ENCODE measurements at places on chromosomes 3 and 15. TPM values are rescaled to one million over a fixed set of nuclear protein-coding genes. Genes with fewer than 3 reads are reported as not detected.

- DNase-seq = no peak
Observed at GRCh38 chr3:99850608-99851007, 32.9 kb downstream of the CMSS1 start.

GOLGA8G gene
- total RNA-seq = not detected

POLQ gene
- total RNA-seq = 14.7 TPM

- DNase-seq = no peak
Observed at GRCh38 chr15:63530752-63531299, 26.4 kb downstream of the USP3 start.

GRCh38 chr3:81718311-81718710 lies 43.1 kb downstream of the GBE1 start:
- no peak for DNase-seq

- no peak for DNase-seq
Observed at GRCh38 chr3:169509359-169509758, 154.2 kb downstream of the MECOM start.

SCAANT1 gene
- total RNA-seq = not detected

- DNase-seq = no peak
Observed at GRCh38 chr3:54225841-54226528, 103.6 kb downstream of the CACNA2D3 start.

- DNase-seq = no peak
Observed at GRCh38 chr15:29911705-29912104, 89.4 kb upstream of the TJP1 start.

DISP2 gene
- 1.0 TPM for total RNA-seq

GUCA1C gene
- not detected for total RNA-seq

DNA sequence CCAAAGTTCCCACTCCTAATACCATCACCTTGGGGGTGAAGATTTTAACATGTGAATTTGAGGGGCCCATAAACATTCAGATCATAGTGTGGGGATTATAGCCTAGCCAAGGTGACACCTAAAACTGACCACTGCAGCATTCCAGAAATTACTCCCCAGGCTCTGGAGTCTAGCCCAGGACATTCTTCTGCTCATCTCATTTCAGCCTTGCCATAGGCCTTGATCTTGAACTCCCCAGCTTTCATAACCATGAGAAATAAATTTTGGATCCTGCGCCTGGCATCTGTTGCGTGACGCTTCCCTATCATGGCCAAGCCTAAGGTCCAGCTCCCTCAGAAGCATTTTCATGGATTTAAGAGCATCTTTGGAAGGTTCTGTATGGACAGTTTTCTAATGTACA lies 502.9 kb upstream of the THBS1 start:
- no peak for DNase-seq

SLC38A3 gene
- 3.0 TPM for total RNA-seq
